ENCODE measurements at places on chromosomes 11 and 22.

DNA sequence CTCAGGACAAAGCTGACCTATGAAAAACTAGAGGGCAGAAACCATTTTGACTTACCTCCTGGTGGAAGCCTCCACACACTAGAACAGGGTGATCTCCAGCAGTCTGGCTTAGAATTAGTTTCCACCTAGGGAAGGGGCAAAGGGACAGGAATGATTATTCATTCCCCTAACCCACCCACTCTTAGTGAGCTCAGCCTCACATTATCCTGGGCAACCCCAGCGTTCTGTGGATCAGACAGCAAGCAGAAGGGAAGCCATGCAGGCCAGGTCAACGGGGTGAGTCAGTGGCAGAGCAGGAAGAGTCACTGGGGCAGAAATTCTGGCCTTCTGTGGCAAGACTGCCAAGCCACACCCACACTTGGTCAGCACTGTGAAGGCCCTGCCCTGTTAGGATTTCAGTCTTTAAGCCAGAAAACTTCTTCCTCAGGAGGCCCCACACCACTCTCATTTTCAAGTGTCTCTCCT is 10.5 kb downstream of the NUMA1 start:
- DNase-seq: no peak

DNA sequence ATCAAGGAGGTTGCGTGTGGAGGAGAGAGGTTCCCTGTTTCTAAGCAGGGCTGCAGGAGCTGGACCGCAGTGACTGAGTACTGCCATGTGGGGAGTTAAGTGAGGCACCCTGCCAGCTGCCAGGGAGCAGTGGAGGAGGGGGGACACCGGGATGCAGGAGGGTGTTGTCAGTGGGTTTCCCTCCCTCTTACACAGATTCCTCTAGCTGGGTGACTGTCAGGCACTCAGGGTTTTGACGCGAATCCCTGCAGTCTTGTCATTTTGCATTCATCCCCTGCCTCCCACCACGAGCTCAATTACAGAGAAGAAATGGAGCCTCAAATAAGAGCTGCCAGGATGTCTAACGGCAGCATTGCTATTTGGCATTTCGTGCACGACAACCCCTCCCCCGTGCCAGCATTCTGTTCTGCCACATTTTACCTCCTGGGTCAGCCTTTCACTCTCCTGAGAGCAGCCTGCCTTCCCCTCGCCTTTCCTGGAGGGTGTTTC is 119.8 kb upstream of the SORL1-AS1 start:
- no peak for DNase-seq

GRCh38 chr22:20758688-20759087 is 15.2 kb upstream of the SERPIND1 start:
- no peak for DNase-seq

GRCh38 chr22:24485170-24485569 is 10.0 kb upstream of the UPB1 start:
- no peak for DNase-seq

GRCh38 chr22:45397806-45398205 is 15.6 kb downstream of the SMC1B start:
- DNase-seq: no peak

- DNase-seq: no peak
Observed at GRCh38 chr22:19705181-19705934, 8.9 kb upstream of the SEPTIN5 start.

DNA sequence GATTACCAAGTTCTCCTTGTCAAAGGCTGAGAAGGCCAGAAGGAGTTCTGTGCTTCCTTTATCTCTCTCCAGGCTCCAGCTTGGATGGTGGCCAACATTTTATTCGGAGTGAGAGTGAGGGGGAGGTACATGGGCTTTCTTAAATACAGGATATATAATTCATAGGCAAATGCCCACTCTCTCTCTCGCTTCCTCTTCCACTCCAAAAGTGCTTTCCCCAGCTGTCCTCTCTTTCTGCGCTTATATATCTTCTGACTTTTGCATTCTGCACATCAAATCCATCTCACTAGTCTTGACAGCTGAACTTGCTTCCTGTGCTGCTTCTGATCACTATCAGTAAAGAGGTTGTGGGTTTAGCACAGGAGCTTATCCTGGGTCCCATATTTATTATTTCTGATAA is 125.4 kb upstream of the ARHGAP20 start:
- no peak for DNase-seq

- no peak for DNase-seq
Observed at GRCh38 chr11:57792870-57793269, 31.3 kb downstream of the CTNND1 start.

DNA sequence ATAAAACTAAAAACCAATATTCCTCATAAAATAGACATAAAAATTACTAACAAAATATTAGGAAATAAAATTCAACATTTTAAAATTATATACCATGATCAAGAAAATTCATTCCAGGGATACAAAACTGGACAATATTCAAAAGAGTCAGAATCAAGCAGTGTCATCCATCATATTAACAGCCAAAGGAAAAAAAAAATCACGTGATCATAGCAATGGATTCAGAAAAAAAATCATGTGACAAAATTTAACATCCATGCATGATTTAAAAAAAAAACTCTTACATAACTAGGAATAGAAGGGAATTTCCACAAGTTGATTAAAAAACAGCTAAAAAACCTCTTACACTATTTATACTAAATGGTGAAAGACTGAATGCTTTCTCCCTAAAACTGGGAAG is 95.3 kb upstream of the USP47 start:
- no peak for DNase-seq

GRCh38 chr22:41821471-41822316 is 11.2 kb upstream of the SREBF2 start:
- no peak for DNase-seq

DNA sequence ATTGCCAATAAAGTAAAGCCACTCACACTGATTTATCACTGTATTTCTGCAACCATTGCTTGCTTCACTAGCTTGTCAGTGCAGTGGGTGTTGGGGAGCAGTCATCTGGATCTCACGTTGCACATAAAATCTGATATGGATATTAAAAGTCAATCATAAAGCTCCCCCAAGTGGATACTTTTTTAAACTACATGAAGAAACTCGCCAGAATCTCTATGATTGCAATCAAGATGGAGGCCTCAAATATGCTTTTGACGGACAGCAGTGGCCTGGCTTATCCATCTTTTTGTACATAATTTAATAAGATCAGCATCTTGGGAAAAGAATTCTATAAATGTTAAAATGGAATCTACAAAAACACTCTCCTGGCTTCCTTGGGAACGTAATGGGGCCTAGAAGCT is 137.7 kb downstream of the WT1 start:
- DNase-seq: no peak

DNA sequence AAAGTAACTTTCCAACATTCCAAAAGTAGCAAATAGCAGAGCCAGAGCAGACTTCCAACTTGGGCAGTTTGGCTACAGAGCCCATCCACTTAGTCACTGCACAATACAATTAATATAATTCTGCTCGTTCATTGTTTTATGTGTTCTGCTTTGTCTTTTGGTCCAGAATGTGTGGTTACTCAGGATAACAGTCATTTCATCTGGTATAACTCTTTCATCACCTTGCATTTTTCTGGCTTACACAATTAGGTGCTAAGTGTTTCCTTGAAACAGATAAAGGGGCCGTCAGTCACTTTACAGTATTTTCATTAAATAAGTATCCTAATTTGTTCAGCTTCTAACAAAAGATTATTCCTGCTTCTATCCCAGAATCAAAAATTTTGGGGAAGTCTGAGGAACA is 87.2 kb downstream of the LARGE2 start:
- no peak for DNase-seq

DNA sequence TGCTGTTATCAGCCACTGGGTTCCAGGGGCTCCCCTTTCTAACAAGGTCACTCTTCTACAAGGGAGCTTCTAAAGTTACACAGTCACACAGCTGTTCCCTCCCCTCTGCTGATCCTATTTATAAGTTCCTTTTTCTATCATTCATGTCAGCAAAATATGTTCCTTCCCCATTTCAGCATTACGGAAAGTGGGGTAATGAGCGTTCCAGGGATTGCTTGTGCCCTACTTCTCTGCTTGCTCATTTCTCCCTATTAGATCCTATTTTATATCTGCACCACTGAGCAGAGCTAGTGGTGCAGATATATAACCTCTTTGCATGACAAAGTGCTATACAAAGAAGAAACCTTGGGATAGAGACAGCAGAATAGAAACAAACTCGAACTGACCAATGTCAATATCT is 22.7 kb upstream of the PLEKHB1 start:
- DNase-seq: no peak

GRCh38 chr11:64492561-64492960 is 98.5 kb upstream of the SLC22A12 start:
- no peak for DNase-seq
